Tibial artery (tissue), 4 donors: ENCODE measurements at places on chromosomes 3 and 15.

- no peak for DNase-seq
Measured at GRCh38 chr3:101615525-101615924, 41.5 kb downstream of the PCNP start.

GRCh38 chr3:194080436-194080835 lies 55.5 kb upstream of the HES1 start:
- DNase-seq: no peak

- DNase-seq: no peak
Measured at GRCh38 chr3:133855772-133856171, 39.9 kb downstream of the RAB6B start.

DNA sequence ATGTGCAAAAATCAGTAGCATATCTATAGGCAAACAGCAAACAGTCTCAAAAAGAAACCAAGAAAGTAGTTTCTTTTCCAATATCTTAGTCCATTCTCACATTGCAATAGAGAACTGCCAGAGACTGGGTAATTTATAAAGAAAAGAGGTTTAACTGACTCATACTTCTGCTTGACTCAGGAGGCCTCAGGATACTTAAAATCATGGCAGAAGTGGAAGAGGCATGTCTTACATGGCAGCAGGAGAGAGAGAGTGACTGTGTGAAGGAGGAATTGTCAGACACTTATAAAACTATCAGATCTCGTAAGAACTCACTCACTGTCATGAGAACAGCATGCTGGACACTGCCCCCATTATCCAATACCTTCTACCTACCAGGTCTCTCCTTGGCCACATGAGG lies 327.9 kb upstream of the EPHA3 start:
- no peak for DNase-seq

- no peak for DNase-seq
Measured at GRCh38 chr15:51588966-51589365, 33.6 kb downstream of the DMXL2 start.

DNA sequence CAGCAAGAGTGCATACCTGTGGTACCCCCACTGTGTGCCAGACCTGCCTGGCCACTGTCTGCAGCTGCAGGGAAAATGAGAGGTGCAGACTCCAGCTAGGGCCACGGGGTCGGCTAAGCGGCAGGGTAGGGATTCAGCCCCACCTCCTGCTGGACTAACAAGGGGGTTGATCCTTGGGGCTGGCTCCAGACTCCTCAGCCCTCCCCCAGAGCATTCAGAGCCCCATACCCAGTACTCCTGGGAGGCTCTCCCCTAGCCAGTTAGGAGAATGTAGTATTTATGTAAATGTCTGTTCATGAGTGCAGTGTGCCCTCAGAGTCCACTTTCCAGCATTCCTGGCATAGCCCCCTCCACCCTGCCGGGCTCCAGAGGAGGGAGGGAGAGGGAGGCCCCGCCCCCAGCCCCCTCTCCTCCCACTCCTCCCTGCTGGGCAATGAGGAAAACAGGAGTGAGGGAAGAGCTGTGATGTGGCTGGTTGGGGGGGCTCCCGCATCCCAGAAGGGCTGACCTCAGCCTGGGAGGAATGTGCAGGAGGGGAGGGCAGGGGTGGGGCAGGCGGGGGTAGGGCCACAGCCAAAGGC lies 4.5 kb upstream of the SEMA3B start:
- DNase-seq: peak; percentile 70
